ENCODE measurements at places on chromosomes 1 and 21.

DNA sequence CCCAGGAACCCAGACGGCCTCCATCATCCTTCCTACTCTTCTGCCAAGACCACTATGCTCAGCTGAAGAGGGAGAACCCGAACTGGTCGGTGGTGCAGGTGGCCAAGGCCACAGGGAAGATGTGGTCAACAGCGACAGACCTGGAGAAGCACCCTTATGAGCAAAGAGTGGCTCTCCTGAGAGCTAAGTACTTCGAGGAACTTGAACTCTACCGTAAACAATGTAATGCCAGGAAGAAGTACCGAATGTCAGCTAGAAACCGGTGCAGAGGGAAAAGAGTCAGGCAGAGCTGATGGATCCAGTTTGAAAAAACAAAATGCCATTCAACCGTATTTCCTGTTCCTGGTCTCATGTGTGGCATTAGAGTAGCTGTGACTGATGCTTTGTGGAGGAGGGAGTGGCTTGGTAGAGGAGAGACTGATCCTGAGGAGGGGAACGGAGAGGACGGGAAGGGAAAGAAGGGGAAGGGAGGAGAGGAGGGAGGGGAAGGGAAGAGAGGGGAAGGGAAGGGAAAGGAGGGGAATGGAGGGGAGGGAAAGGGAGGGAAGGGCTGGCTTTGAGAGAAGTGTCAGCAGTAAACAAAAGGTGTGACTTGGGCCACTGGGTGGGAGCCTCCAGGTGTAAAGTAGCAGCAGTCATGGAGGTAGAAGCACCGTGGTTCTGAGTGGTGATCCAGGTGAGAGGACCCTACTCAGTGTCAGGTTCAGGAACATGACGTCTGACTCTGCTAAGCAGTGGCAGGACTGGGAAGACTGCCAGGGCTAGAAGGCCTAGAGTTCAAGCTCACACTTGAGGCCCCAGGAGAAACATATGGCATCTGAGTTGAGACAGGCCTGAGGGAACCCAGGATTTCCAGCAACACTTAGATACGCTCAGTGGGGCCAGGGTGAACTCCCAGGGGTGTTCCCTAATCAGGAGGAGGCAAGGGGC lies 846 bp downstream of the HMGB4 start:
- DNase-seq: no peak

DNA sequence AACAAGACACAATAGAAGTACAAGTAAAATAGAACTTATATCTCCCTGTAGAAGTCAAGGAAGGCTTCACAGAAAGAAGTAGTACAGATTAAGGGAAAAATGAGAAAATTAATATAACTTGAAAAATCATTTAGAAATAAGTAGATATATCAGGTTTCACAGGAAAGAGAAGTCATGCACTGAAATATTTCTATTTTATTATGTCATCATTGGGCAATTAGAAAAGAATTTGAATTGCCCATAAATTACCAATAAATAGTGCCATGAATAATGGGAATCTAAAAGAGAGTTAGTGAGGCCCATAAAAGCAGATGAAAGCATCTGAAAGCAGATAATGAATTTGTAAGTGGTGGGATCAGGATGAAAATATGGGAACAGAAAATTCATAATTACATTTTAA lies 1597.8 kb downstream of the PLA2G4A start:
- no peak for DNase-seq

- DNase-seq: no peak
Measured at GRCh38 chr1:172674831-172675613, 16.1 kb downstream of the FASLG start.

DNA sequence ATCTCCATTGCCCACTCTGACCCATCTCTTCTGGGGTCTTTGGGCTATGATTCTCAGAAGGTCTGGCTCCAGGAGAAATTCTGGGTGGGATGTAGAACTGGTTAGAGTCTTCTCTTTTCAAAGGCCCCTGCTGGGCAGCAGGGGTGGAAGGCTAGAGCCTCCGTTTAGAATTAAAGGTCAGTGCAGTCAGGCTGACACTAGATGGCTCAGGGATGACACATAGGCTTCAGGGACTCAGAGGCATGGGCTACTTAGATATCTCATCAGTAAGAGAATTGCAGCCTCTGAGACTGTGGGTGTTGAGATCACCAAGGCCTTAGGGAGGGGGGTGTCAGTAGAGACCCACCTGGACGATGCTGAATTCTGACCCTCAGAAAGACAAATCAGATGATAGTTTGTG lies 12.6 kb upstream of the PPM1J start:
- no peak for DNase-seq

- DNase-seq: no peak
Measured at GRCh38 chr1:151541752-151542151, 1.6 kb downstream of the TUFT1 start.

- DNase-seq: no peak
Measured at GRCh38 chr1:208181364-208181763, 62.8 kb downstream of the PLXNA2 start.

GRCh38 chr1:182910143-182910542 lies 42.8 kb downstream of the SHCBP1L start:
- DNase-seq: no peak

- DNase-seq: no peak
Measured at GRCh38 chr1:186750257-186750656, 70.0 kb upstream of the PTGS2 start.

- DNase-seq: no peak
Measured at GRCh38 chr1:193706766-193707165, 520.4 kb upstream of the B3GALT2 start.

DNA sequence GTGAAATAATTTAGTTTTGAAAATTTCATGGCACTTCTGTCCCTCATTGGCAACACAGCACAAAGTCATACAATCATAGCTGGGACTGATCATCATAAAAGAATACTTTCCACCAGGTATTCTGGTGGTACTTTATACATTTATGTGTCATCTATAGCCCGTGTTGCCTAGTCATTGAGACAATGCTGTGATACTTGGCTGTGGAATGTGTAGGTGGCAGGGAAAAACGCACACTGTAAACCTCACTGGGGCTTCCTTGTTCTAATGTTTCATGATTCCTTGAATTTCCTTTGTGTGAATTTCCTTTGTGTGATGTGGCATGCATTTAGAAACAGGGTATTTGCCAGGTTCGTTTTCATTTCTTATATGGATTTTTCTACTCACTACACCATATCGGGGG lies 118.3 kb downstream of the FMN2 start:
- DNase-seq: no peak

DNA sequence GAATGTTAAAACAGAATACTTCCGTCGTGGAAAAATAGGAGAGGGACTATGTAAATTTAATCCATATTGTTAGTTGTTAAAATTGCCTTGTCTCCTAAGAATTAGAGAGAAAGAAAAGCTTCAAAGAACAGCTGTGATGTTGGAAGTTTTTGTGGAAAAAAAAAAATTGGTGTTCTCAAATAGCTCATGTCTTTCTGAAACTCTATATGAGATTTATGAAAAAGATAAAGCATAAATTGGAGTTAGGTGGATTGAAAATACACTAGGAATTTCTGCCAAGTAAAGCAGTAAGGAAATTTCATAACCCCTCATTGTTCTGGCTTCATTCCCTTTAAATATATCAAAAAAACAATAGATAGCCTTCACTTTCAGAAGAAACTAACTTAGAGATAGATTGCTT lies 274.0 kb upstream of the ADAMTS5 start:
- no peak for DNase-seq

DNA sequence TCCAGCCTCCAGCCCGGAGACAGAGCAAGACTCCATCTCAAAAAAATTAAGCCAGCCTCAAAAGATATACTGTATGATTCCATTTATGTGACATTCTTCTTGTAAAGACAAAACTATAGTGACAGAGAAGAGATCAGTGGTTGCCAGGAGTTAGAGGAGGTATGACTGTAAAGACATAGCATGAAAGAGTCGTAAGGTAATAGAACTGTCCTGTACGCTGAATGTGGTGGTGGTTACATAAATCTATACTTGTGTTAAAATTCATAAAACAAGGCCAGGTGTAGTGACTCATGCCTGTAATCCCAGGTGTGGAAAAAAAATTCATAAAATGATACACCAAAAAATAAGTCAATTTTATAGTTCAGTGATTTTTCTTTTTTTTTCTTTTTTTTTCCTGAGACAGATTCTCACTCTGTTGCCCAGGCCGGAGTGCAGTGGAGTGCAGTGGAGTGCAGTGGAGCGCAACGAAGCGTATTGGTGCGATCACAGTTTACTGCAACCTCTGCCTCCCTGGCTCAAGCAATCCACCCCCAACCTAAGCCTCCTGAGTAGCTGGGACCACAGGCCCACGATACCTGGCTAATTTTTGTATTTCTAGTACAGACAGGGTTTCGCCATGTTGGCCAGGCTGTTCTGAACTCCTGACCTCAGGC lies 84.9 kb upstream of the CXADR start:
- no peak for DNase-seq

DNA sequence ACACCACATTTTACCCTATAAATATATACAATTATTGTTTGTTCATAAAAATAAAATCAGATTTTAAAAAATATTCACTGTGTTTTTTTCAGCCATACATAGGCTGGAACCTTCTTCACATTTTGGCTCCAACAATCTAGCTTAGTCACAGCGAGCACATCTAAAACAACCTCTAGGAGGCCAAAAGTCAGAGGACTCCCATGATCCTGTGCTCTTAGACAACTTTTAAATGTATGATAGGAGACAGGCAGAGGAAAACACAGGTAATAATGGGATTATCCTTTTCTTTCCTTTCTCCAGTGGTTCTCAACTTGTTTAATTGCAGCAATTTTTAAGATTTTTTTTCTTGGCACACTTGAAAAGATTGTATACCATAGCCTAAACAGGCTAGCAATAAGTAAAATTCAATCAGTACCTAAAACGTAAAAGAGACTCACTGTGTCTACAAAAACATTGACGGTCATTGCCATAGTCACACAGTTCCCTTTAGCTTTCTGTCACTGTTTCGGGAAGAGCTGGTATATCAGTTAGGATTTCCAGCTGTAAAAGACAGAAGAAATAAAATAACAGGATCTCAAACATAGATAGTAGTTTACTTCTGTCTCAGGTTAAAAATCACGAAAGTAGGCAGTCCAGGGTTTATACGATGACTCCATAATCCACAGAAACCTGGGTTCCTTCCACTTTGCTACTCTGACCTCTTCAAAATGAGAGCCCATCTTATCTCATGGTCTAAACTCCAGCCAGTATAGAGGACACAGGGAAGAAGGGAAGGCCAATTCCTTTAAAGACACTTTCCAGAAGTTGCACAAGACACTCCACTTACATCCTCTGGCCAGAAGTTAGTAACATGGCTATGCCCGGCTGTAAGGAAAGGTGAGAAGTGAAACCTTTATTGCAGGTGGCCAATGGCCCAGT lies 39.2 kb upstream of the CR1L start:
- no peak for DNase-seq

DNA sequence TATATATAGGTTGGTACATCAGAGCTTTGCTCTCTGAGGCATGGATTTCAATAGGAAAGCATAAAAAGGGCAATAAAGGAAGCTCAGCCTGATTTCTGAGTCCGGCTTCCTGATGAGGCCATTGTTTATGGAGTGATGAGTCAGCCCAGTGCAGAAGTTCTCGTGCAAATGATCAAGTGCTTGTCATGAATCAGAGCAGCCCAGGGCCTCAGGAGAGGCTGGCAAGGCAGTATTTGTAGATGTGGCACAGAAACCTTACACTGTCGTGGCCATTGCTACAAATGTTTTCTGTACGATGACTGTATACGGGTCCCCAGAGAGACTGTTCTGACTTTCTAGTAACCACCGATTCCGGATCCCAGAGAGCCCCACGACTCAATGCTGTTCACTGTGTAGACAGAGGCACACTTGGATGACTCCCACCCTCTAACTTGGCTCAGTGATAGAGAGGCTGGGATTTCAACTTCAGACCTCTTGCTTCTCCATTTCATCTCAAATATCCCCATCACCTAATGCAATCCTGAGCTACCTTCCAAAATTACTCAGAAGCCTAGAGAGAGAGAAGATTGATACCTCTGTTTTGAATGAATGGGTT lies 26.8 kb downstream of the UMODL1 start:
- no peak for DNase-seq

DNA sequence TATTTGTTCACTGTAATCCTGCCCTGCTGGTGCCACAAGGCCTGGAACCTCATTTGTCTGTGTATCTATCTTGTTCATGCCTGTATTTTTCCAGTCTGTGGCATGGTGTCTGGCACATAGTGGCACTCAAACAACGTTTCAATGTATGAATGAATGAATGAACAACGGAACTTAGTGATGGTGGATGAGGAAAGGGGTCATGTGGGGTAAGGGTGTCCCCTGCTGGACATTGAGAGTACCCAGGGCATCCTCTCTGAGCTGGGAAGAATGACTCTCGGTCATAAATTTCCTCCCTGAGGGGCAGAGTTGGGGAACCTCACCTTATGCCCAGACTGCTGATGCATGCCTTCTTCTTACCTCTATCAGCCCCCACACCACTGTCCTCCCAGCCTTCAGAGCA lies 18.9 kb upstream of the ZNF683 start:
- DNase-seq: peak; percentile 63

DNA sequence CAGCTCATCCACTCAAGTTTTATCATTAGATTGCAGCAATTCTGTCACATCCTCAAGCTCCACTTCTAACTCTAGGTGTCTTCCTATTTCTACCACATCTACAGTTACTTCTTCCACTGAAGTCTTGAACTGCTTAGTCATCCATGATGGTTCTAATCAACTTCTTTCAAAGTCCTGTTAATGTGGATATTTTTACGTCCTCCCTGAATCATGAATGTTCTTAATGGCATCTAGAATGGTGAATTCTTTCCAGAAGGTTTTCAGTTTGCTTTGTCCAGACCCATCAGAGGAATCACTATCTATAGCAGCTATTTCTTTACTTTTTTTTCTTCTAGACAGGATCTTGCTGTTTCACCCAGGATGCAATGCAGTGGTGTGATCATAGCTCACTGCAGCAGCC lies 78.0 kb upstream of the RNPC3 start:
- DNase-seq: no peak

DNA sequence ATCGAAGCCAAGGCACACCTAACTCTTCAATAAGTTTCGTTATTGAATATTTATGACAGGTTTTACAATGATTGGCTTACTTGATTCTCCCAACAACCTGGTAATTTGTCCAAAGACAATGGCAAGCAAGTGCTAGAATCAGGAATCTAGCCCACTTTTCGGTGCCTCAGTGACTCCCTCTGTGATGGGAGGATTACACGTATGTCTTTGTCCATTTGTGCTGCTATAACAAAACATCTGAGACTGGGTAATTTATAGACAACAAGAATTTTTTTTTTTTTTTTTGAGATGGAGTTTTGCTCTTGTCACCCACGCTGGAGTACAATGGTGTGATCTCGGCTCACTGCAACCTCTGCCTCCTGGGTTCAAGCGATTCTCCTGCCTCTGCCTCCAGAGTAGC lies 2.4 kb upstream of the LIN9 start:
- no peak for DNase-seq

- no peak for DNase-seq
Measured at GRCh38 chr21:35324372-35325220, 275.5 kb upstream of the RUNX1 start.

- DNase-seq: peak; percentile 63
Measured at GRCh38 chr1:160795951-160796383, at the start of gene LY9. LY9 (plus strand) TSS chr1:160796174; CDS start chr1:160796188, 14 bp downstream.

- no peak for DNase-seq
Measured at GRCh38 chr1:225662155-225662554, 9.2 kb upstream of the ENAH start.

DNA sequence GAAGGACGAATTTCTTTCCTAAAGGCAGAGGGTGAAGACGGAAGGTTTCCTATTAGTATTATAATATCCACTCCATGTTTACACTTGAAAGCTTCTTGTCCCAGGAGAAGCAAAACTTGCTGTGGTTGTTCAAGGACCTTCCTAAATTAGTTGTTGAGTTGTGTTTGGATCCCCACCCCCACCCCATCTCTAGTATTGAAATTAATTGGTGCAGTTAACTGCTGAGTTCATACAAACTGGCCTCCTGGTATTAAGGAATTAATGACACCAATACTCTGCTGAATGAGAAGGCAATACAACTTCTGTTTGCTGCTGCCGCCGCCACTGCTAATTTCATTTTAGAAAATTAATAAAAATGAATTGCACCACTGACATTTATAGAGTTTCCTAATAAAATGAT lies 308.8 kb downstream of the CAMTA1 start:
- DNase-seq: no peak
